Chondrocyte (in vitro differentiated cells): ENCODE measurements at places on chromosomes 4 and X. TPM values are rescaled to one million over a fixed set of nuclear protein-coding genes. Genes with fewer than 3 reads are reported as not detected.

- H3K36me3 ChIP-seq: no peaks in the 10 kb centered on the region
- no peak for DNase-seq
- H3K27me3 ChIP-seq: peaks cover 2% of the 10 kb centered on the region
- H3K4me1 ChIP-seq: peaks cover 7% of the 10 kb centered on the region
- no peak overlapping the region for H3K4me3 ChIP-seq
- H3K27ac ChIP-seq: no peak overlapping the region
Measured at GRCh38 chr4:56874923-56875322, 32.8 kb upstream of the REST start.

GRCh38 chr4:1903035-1903434 is 31.8 kb downstream of the NSD2 start:
- H3K27me3 ChIP-seq: no peaks in the 10 kb centered on the region
- no peak overlapping the region for H3K27ac ChIP-seq
- H3K4me3 ChIP-seq: no peak overlapping the region
- H3K4me1 ChIP-seq: peaks cover 8% of the 10 kb centered on the region
- H3K36me3 ChIP-seq: peaks cover 12% of the 10 kb centered on the region

GRCh38 chrX:131277543-131278136 is 11.5 kb downstream of the IGSF1 start:
- H3K27me3 ChIP-seq: no peaks in the 10 kb centered on the region
- DNase-seq: no peak
- H3K27ac ChIP-seq: no peak overlapping the region
- H3K4me1 ChIP-seq: no peaks in the 10 kb centered on the region
- peaks cover 11% of the 10 kb centered on the region for H3K36me3 ChIP-seq

DNA sequence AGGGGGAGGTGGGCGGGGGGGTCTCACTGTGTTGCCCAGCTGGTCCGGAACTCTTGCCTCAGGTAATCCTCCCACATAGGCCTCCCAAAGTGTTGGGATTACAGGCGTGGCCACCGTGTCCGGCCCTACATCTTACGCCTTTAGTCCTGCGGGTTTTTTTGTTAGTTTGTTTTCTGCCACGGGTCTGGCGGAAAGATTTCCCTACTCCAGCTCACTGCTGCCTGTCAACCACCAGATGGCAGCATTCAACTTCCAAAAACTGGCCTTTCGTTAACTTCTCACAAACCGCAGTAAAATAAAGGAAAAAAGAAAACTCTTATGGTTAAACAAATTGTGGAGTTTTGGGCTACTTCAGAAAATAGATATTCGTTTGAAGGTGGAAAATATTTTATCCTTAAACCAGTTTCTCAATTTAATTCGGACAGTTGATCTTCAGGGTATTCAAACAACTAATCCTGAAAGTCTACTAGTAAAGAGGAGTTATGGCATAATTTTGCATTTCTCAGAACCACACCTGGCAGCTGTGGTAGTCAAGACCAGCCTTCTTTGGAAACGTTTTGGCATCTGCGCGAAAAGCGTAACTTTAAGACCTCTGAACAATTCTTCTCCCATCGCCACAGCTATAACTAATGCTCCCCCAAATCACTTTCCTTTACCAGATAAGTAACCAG is 41.1 kb downstream of the LUZP4 start:
- H3K27me3 ChIP-seq: no peaks in the 10 kb centered on the region
- peak overlapping the region; percentile 27 for H3K27ac ChIP-seq

Gene MND1
- 0.90 to 3.5 TPM (median 2.2 TPM) in 3 replicates for total RNA-seq

Gene DDIT4L
- total RNA-seq: 0.20 to 0.38 TPM in 2 of 3 replicates, not detected in the other
